ENCODE measurements at places on chromosomes 1 and 21.

GRCh38 chr1:160113407-160113806, 2.2 kb upstream of the ATP1A2 start:
- DNase-seq = no peak

DNA sequence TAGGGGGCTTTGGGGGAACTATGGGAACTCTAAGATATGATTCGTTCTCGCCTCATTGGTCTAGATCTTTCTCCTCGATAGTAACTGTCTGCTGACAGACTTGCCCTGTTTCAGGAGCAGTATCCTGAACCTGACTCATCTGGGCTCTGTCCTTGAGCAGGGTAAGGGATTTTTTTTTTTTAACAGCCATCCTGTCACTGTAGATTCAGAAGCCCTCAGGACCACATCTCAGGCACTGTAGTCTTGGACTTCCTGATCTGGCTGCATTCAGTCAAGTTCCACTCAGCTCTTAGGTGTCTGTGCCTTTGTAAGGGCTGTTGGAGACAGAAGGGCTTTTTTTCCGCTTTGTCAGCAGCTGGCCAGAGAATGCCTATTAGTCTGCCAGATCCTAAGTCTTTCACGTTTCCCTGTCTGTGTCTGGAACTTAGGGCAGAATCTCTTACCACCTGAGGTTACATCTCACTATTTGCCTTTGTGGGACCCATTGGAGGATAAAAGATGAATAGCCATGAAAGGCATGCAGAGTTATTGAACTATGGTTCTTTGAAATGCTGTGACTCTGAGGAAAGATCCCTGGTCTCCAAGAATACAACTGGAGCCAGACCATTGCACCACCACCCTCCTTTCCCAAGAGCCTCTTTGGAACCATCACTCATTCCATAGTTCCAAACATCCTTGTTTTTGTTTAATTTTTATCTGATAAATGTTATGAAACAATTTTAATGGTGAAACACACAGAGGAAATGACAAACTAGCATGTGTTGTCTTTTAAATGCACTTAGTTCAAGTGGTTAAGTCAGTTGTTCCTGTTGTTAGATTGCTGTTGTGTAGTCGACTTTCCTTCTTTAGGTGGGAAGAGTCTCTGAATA, 49.7 kb upstream of the MACF1 start:
- no peak for DNase-seq

DNA sequence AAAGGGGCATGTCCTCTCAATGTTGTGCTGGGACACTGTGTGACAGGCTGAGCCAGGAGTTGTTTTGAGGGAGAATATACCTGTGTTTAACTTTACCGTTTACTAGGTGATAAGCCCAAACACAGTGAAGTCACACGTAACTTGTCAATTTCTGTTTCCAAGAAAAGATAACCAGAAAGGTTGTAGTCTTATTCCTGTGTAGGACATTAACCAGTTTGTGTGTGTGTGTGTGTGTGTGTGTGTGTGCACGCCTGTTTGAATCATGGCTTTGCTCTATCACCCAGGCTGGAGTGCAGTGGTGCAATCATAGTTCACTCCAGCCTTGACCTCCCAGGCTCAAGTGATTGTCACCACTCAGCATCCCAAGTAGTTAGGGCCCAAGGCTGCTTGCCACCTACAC, 83.6 kb downstream of the MRPS6 start:
- no peak for DNase-seq

DNA sequence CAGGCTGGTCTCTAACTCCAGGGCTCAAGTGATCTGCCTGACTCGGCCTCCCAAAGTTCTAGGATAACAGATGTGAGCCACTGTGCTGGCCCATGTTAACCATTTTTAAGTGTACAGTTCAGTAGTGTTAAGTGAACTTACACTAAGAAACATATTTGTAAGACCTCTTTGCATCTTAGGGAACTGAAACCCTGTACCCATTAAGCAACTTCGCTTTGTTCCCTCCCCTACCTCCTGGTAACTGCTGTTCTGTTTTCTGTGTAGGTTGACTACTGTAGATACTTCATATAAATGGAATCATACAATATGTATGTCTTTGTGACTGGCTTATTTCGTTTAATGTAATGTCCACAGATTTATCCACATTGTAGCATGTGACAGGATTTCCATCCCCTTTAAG, 11.0 kb downstream of the NUDC start:
- no peak for DNase-seq

DNA sequence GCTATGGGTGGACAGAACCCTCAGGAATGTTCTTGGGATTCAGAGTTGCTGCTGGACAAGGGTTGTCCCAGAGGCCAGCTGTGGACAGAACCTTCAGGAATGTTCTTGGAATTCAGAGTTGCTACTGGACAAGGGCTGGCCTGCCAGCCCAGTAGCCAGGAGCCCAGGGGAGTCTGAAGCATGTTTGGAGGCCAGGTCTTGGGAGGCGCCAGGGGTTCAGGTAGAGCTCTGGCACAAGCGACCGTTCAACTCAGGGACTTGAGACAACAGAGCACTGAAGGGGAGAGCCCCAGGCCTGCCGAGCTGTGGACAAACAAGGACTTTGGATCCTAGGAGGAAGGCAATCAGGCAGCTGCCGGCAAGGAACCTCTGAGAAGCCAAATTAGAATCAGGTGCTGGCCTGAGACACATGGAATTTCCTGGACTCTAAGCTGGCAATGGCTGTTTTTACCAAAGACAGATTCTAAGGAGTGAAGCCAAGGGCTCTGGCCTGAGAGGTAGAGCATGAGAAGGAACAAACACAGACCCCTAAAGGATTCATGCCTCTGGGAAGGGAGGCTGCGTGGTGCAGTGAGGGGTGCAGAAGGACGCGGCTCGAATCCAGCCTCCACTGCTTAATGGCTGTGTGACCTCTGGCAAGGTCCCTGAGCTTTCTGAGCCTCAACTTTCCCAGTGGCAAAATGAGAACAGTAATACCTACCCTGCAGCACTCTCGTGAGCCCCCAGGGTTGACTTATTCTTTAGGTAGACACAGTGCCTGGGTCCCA, 13.4 kb downstream of the PLA2G5 start:
- DNase-seq = no peak

- no peak for DNase-seq
Measured at GRCh38 chr1:76059451-76059850, 15.1 kb upstream of the ST6GALNAC3 start.

- no peak for DNase-seq
Measured at GRCh38 chr1:197807216-197807615, 31.9 kb upstream of the DENND1B start.

DNA sequence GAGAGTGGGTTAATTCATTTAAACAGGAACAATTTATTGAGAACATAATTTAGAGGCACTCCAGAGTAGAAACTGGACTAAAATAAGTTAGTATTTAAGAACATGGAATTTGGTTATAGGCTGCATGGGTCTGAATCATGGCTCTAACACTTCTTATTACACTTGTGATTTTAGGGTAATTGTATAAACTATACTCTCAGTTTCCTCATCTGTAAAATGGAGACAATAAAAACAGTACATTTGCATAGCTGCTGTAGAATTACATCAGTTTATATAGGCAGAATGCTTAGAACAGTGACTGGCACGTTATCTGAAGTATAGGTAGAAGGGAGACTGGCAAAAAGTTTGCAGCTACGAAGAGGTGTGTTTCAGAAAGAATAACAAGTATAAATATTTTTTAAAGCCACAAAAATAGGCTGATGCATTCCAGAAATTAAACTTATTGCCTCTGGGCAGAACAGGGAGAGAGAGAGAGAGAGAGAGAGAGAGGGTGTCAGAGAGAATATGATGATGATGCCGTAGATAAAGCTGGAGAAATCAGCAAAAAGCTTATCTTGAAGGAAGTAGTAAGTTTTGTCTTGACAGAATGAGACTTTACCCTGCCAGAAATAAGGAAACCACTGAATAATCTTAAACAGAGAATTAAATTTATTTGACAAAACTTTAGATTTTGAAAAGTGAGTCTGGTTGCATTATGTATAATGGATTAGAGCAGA, 8.1 kb upstream of the OR6K3 start:
- DNase-seq = no peak

GRCh38 chr1:19664453-19665185, at the start of gene HTR6:
Gene HTR6, plus strand, starts transcription at chr1:19664875. Its CDS starts 879 bp downstream, at chr1:19665754.
- DNase-seq = no peak

DNA sequence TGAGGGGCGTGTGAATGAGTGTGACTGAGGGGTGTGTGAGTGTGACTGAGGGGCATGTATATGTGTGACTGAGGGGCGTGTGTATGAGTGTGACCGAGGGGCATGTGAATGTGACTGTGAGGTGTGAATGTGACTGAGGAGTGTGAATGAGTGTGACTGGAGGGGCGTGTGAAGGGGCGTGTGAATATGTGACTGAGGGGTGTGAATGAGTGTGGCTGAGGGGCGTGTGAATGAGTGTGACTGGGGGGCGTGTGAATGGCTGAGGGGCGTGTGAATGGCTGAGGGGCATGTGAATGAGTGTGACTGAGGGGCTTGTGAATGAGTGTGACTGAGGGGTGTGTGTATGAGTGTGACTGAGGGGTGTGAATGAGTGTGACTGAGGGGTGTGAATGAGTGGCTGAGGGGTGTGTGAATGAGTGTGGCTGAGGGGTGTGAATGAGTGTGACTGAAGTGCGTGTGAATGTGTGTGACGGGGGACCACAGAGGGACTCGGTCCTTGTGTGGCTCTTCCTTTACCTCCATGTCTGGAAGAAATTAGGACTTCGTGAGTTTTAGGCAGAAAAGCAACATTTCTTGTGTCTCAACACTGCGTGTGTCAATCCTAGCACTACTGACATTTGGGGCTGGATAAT, 105.8 kb downstream of the GLIS1 start:
- DNase-seq = no peak

- no peak for DNase-seq
Measured at GRCh38 chr1:2271211-2271721, 43.1 kb downstream of the SKI start.

DNA sequence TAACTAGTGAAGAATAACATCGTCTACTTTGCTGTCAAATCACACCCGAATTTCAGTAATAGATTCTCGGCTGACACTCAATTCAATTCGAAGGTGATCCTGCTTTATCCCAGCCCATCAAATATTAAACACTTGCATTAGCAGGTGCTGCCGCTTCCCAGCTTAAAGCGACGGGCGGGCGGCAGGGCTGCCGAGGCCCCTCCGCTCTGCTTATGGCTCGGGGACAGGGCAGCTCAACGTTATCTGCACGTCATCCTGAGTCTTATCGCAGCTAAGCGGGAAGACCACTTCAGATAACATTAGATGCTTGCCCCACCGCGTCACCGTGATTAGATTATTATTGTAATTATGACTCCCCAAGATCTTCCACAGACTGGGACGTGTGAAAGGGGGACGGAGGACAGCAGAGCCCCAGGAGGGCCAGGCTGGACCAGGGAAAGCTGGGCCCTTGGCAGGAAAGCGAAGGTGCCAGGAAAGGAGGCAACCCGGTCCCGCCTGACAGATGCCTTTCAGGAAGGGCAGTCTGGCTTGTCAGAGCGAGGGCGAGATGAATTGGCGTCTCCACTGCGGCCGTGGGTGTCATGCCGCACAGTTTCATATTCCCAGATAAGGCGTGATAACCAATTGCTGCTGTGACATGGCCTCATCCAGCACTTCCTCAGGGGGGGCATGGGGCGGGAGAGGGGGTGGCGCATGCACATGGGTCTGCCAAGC, 37.0 kb downstream of the DMAP1 start:
- DNase-seq = no peak

DNA sequence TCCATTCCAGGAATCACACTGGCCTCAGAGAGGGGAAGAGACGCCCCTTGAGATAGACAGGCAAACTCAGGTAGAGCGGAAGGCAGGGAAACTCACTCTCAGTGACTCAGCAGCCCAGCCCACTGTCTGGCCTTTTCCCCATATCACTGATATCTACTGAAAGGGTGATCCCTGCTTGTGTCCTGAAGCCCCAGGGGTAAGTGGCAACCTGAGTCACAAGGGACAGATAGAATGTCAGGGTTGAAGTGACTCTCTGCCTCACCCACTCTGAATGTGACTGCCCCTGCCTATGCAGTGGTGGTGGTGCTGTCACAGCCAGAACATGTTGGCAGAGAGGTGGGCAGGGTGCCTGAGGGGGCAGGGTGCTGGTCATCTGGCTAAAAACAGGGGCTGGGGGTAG, 157.5 kb upstream of the FGGY start:
- DNase-seq = no peak

DNA sequence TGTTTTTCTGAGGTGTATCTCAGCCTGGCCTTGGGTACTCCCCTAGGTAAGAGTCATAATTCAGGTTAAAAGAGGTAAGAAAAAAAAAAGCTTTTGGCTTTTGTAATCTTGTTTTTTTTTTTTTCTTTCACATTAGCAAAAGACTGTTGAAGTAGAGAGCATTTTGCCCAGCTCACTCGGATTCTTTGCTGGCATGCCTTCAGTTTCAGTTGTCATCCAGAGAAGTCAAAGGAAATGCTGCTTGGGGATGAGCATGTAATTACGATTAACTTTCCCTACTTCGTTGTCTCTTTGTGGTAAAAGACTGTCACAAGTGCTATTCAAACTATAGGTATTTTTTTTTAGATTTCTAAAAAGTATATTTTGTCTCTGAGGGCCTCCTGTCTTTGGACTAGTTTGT, 6.3 kb downstream of the BACH1 start:
- no peak for DNase-seq

GRCh38 chr1:45246760-45247159, 40.4 kb upstream of the ZSWIM5 start:
- DNase-seq = no peak

DNA sequence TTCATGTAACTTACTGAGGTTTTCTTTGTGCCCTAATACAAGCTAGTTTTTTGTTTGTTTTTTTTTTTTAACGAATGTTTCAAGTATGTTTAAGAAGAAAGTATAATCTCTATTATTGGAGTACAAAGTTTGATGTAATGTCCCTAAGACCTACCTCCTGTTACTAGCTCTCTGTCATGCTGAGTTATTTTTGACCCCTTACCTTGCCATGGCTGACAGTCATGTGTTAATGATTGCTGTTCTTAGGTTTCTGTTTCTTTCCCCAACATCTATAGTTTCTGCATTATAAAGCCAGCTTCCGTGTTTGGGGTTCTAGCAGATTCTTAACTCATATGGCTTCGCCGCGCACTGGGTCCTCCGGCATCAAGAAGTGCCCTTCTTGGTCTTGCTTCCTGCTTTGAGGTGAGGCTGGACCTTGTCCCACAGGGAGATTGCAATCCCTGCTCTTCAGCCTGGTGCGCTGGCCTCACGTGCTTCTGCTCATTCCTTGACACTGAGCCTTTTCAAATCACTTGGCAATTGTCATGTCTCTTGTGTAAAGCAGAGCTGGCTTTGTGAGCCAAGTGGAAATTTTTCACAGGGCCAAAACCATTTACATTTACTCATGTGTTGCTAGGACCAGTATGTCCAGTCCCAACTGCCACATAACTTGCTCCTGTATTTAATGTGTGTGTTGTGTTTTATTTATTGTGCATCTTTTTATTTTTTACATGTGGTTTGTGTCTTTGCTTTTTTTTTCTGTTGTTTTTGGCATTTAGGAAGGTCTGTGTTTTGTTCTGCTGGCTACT, 135.0 kb upstream of the COL6A1 start:
- no peak for DNase-seq

GRCh38 chr1:3453203-3453761, 1.2 kb upstream of the ARHGEF16 start:
- peak; percentile 11 for DNase-seq

DNA sequence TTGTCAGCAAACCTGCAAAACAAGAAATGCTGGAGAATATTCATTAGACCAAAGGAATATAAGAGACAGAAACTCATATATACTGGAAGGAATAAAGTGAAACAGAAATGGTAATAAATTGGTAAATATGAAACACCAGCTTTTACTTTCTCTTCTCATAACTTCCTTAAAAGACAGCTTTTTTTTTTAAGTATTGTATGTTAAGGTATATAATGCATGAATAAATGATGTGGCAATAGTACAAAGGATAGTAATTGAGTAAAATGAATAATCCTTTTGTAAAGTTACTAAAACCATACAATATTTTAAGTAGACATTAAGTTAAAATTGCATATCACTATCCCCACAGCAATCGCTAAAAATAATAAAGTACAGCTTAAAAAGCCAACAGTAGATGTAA, 64.8 kb downstream of the TRIM33 start:
- no peak for DNase-seq
